Lung (tissue), 17 donors: ENCODE measurements at places on chromosomes 12 and 14. TPM values are rescaled to one million over a fixed set of nuclear protein-coding genes. Genes with fewer than 3 reads are reported as not detected.

The ZCRB1 gene
- total RNA-seq, result 16.7 TPM

The MAPKAPK5 gene
- total RNA-seq, result 46.0 TPM

The ARHGEF25 gene
- 23.0 TPM for total RNA-seq

The SIX4 gene
- total RNA-seq, result 7.1 TPM

GRCh38 chr14:74935360-74935680 lies 12.3 kb upstream of the RPS6KL1 start:
- DNase-seq, result peak; percentile 56

The CBLN3 gene
- total RNA-seq, result 1.7 TPM

The FGF23 gene
- not detected for total RNA-seq

- DNase-seq, result no peak
Measured at GRCh38 chr14:26527095-26527494, 70.7 kb downstream of the NOVA1 start.

DNA sequence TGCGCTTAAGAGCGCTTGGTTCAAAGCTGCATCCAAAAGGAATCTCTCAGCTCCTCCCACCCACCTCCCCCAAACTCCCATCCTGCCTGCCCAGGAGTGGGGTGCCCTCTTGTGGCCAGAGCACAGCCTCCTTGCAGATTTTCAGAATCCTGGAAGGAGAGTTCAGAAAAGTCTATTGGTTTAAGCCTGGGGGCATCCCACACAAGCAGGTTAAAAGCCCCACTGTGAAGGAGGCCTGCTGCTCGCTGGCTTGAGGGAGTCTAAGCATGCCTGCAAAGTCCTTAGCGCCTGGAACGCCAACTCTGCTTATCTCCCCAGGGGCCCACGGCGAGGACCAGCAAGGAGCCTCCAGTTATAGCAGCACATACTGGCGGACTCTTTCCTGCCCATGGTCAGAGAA lies 297.1 kb downstream of the KSR2 start:
- DNase-seq, result peak; percentile 16

- DNase-seq, result no peak
Measured at GRCh38 chr14:74667758-74668157, 45.1 kb downstream of the AREL1 start.

DNA sequence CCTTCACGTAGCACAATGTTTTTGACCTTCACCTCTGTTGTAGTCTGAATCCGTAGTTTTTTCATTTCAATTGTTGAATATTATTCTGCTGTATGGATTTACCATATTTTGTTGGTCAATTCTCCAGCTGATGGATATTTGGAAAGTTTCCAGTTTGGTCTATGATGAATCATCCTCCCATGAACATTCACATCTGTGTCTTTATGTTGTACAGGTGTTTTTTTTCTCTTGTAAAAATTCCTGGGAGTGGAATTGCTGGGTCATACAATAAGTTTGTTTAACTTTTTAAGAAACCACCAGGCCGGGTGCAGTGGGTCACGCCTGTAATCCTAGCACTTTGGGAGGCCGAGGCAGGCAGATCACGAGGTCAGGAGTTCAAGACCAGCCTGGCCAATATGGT lies 36.7 kb upstream of the GNG2 start:
- DNase-seq, result no peak

GRCh38 chr12:30985814-30986452 lies 59.4 kb downstream of the TSPAN11 start:
- DNase-seq, result peak; percentile 66

DNA sequence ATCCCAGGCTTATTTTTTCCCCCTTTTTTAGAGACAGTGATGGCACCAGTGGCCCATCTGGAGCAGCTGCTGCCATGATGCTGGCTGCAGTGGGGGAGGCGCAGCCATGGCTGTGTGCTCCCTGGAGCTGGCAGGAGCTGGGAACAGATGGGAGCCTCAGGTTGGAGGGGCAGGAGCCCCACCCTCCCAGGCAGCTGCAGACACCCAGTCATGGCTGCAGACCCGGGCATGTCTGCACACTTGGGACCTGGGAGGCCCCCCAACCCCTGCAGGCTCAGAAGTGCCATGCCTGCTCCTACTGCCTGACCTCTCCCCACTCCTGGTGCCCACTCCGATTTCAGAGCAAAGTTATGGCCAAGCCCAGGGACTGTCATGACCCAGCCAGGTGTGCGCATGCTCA lies 25.1 kb downstream of the CDKL1 start:
- no peak for DNase-seq

DNA sequence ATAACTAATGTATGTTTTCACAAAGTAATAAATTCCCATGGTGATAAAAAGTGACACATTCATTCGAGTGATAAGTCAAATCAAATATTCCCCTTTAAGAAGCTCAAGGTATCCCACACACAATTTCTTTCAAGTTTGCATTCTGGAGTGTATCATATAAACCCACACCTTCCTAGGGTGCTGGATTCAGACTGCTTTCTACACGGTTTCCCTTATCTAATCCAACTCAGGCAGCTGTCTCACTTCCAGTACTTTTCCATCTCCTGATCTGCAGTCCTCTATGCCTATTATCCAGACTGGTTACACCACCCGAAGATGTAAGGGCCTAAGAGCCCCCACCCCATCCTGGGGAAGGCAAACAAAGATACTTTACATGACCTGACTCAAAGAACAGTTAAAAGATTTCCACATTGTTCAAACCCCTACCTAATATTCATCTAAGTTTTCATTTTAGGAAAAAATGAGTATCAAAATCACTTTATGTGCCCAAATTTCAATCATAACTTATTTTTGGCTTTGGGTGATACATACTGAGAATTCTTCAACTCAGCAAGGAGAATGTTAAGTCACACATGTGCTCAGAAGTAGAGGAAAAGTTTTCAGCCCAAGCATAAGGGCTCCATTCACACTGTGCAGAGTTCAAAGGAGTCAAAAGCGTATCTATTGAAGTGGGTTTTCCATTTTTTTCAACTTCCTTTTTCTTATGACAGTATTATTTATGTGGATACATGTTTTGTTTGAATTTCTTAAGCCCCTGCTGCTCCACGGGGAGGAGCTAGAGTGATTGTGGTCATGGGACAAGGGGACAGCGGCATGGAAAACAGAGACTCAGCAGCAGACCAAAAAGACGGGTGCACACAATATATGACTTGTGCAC lies 41.8 kb downstream of the CORO1C start:
- peak; percentile 82 for DNase-seq

The KRT72 gene
- total RNA-seq, result 0.17 TPM

GRCh38 chr12:130134563-130134915 lies 27.7 kb upstream of the FZD10 start:
- DNase-seq, result no peak

- peak; percentile 79 for DNase-seq
Measured at GRCh38 chr14:64636208-64636979, 67.8 kb upstream of the PLEKHG3 start.

The ANG gene
- total RNA-seq, result 16.3 TPM

The IL26 gene
- not detected for total RNA-seq

DNA sequence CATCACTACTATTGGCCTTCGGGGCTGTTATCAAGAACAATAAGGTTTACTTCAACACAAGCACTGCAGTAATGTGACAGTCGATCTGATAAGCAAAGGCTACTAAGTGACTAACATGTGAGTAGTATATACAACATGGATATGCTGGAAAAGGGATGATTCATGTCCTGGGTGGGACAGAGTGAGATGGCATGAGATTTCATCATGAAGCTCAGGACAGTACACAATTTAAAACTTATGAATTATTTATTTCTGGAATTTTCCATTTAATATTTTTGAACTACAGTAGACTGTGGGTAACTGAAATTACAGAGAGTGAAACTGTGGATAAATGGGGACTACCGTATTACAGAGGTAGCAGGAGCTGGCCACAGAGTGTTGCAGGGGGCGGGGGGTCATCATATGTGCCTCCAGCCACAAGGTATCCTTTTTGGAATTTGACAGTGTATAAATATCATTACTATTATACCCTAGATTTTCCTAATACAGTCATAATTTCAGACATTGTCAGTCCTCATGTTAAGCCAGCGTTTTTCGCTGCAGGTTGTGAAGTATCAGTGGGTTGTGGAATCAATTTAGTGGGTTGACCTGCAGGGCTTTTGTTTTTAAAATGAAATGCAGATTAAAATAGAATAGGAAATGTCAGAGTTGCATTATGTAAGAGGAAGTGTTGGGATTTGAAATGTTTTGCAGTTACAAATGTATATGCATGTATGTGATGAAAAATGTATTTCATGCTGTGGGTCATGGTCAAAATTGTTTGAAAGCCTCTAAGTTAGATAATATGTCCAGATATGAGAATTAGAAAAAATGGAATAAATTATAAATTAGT lies 148.0 kb upstream of the NUDT4 start:
- no peak for DNase-seq

GRCh38 chr14:22047115-22047514 lies 373.5 kb upstream of the OR4E1 start:
- DNase-seq, result peak; percentile 72

The SPTB gene
- total RNA-seq, result 11.5 TPM

- no peak for DNase-seq
Measured at GRCh38 chr12:77469578-77470333, 360.9 kb upstream of the NAV3 start.

The DNAJC22 gene
- 1.7 TPM for total RNA-seq

DNA sequence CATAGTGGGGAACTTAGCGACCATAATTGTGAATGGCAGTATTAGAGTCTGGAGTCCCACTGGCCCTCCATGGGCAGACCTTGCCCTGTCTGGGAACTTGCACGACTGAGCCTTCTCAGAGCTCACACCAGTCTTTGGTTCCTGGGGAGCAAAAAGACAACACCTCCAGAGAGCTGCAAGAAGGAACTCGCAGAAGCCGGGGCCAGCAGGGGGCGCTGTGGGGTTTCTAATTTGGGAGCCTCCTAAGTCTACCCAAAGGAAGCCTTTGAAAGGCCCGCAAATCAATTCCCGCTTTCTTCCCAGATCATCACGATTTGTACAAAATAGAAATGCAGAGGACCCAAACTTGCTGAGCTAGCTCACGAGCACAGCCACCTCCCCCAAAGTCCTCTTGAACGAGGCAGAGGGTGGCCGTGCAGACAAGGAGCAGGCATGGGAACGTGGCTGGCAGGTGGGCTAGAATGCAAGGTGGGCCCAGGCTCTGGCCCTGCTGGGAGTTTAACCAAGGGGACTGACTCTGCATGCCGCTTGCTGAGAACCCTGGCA lies 46.3 kb upstream of the FBXO21 start:
- DNase-seq, result peak; percentile 60

- DNase-seq, result no peak
Measured at GRCh38 chr14:66746316-66747006, 238.5 kb downstream of the GPHN start.

GRCh38 chr12:43336962-43337555 lies 214.9 kb downstream of the ADAMTS20 start:
- no peak for DNase-seq

DNA sequence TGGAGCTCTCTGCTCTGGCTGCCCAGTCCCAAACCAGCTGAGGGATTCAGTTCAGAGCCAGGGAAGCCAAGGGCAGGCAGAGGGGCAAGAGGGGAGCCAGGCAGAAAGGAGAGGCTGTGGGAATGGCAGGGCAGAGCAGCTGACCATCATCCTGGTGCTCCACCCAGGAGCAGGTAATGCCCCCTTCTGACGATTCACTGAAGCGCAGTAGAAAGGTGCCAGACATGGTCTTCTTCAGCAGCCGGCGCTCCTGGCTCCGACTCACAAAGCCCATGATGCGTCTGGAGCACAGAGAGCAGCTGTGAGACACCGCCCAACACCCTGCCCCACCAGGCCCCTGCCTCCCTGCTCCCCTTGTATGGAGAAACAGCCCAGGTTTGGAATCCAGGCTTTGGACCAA lies 8.0 kb downstream of the IL23A start:
- no peak for DNase-seq

The SEC23A gene
- total RNA-seq, result 78.9 TPM

DNA sequence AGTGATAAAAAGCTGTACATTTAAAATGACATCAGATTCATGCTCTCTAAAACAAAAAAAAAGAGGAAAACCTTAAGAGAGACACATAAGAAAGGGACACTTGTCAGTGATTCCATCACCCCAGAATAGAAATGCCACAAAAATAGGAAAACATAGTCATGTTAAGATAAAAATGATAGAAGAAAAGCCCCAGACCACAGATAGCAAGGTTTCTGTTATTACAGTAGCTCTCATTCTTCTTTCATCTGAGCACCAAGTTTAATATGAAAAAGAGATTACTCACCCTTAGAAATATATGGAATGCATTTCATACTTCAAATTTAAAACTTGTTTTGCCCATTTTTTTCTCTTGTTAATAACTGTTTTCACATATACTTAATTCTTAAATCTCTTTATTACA lies 217.2 kb downstream of the EGLN3 start:
- DNase-seq, result no peak
